Natural killer cell treated with Interleukin-12 subunit alpha and Interleukin-12 subunit beta and Interleukin-15 and Interleukin-18, amount 100 ng/mL, for 72 hours (primary cell): ENCODE measurements at places on chromosomes 12 and 14. TPM values are rescaled to one million over a fixed set of nuclear protein-coding genes. Genes with fewer than 3 reads are reported as not detected.

The HOXC12 gene
- not detected for total RNA-seq

- DNase-seq, result no peak
Measured at GRCh38 chr14:44989497-44990440, 27.8 kb downstream of the TOGARAM1 start.

- DNase-seq, result no peak
Measured at GRCh38 chr12:121331248-121331647, 21.0 kb downstream of the ANAPC5 start.

- no peak for DNase-seq
Measured at GRCh38 chr14:55968741-55969140, 149.5 kb upstream of the PELI2 start.

DNA sequence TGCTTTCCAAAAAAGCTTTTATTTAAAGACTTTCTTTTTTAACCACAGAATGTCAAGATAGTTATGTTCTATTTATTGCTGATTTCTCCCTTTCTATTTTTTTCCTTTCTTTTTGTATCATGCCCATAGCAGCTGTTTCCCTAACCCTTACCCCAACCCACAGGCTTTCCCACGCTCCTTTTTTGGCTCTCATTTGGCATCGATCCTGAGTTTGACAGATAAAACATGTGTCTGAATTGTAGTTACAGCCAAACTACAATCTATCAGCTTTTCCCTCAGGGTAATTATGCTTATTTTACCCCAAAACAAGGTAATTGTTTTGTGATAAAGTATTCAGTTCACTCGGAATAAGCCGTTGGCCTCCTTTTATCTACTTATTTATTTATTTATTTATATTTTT is 46.7 kb downstream of the PDE3A start:
- no peak for DNase-seq

DNA sequence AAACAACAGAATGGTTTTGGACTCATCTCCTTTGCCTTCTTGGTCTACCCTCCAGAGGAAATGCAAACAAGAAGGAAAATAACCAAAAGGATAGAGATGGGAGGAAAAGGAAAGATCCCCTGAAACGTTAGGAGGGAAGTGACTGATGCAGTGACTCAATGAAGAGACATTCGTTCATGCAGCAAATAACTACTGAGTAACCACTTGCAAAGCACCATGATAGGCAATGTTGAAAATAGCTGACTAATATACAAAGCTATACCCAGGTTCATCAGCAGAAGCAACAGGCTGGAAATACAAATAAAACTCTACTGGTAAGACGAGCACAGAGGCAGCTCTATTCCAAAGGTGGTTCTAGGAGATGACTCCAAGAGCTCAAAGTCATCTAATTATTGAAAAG is 41.8 kb downstream of the R3HDM2 start:
- DNase-seq, result no peak

DNA sequence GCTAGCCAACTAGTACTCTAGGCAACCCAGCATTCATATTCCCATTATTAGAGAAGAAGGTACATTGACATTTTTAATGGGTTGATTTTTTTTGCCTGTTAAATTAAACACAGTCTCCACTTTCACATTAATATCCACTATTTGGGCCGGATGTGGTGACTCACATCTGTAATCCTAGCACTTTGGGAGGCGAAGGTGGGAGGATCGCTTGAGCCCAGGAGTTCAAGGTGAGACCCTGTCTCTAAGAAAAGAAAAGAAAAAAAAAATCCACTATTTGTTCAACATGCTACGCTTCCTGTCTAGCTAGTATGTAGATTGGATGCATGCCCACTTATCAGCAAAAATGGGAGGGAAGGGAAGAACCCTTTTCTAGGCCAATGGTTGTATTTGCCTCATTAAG is 7.1 kb upstream of the CRADD start:
- no peak for DNase-seq

GRCh38 chr12:121595520-121595919 is 14.7 kb upstream of the KDM2B start:
- DNase-seq, result no peak
